ENCODE measurements at places on chromosomes 13 and 19.
A peak's percentile ranks its signal among the peaks of the same experiment; 100 is the strongest.

DNA sequence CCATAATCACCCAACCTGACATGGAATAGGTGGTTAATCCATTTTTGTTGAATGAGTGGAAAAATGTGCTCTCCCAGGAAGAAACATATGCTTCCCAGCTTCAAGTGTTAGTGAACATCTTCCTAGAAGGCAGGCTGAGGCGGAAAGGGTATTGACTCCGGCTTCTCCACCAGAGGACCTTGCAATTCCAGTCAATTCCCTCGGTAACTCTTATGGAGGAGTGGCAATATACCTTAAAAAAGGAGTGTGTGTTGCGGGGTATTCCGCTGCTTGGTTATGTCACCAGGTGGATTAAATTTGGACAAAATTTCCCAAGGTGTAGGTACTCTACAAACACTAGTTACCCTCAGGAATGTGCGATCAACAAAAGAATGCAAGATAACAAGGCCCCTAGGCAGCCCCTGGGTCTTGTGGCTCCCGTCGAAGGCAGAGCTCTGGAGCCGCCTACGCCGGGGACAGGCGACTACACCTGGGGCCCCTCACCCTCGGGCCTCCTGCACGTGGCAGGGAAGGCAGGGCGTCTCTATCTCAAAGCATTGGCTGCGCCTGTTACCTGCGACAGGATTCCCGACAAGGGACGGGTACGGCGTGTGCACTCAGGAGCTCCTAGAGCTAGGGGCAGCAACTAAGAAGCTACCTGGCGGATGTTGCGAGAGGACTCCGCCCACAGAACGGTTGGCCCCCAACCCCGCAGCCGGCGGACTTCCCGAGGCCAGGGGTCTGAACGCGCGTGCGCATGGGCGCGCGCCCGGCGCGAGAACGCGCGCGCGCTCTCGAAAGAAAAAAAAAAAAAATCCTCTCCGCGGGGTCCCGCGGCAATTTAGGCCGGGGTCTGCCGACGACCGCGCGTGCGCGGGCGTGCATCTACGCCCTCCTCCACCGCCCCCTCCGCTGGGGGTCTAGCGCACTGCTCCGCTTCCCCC is at the start of gene WDR87:
WDR87 (minus strand) TSS at position 649 of the 923 bp plus-strand sequence. CDS start 8,355 bp downstream, outside the sequence.
- peak; percentile 80 for DNase-seq

GRCh38 chr19:4409123-4409933 is 6.9 kb downstream of the CHAF1A start:
- DNase-seq: no peak

- DNase-seq: no peak
Measured at GRCh38 chr19:20359933-20360720, 193.1 kb downstream of the ZNF486 start.

- DNase-seq: no peak
Measured at GRCh38 chr19:51676566-51677083, 16.5 kb upstream of the SPACA6 start.

DNA sequence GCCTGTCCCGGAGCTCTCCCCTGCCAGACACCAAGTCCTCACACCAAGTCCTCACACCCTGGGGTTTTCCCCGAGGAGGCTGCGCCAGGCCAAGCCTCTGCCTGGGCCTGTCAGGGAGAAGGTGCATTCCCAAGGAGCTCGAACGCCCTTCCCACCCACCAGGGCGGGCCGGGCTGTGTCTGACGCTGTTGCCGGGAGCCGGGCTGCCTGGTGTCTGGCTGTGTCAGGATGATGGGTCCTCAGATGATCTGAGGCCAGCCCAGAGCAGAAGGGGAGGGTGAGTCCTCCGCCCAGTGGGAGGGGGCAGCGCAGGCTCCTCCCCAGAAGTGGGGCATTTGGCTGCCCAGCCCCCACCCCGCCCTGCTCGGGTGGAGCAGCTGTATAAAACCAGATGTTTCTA is 2.3 kb upstream of the HAS1 start:
- DNase-seq: no peak

DNA sequence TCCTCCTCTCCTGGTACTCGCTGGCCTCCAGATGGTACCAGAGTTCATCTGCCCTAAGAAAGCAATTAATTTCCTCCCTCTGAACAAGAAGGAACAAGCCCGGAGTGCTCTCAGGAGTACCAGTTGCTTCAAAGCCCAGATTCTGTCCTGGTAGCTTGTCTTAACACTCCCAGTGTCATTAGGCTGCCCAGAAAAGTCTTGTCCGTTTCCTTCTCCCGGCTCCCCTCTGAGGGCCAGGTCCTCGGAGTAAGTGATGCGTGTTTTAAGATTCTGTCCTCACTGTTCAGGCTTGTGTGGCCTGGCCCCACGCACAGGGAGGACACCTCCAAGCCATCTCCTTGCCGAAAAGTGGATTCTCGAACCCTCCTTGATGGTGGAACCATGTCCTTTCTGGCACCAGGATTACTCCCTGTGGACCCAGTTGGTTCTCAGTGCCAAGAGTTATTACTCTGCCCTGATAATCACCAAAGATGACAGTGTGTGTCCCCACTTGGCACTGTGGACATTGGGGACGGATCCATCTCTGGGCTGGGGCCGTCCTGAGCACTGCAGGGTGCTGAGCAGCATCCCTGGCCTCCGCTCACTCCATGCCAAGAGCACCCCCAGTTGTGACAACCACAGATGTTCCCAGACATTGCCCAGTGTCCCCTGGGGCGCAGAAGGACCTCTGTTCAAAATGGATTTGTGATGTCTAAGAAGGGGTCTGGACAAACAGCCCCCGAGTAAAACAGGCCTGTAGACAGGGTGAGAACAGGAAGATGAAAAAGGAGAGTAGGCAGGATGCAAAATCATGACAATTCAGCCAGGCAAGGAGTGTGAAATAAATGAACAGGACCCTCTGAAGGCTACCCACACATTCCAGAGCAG is 52.4 kb downstream of the RFX2 start:
- no peak for DNase-seq

DNA sequence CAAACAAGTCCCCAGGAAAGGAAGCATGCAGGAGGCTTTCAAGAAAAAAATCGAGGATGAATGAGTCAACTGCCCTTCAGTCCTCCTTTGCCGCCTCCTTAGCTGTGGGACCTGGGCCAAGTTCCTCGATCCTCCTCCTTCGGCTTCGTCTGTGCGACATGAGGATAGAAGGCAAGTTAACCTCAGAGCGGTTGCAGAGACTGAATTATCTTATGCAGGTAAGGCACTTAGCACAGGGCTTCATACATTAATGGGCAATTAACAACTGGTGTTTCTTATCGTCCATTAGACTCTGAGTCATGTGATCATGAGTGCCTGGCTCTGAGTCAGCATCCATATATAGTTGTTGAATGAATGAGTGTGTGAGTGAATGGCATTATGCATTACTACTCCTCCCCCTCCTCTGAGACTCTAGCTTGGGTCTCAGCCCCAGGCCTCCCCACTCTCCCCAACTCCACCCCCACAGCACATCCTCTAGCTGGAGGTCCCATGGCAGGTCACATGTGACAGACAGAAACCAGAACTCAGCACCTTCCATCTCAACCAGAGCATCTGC is 1.6 kb upstream of the TTC9B start:
- peak; percentile 8 for DNase-seq

DNA sequence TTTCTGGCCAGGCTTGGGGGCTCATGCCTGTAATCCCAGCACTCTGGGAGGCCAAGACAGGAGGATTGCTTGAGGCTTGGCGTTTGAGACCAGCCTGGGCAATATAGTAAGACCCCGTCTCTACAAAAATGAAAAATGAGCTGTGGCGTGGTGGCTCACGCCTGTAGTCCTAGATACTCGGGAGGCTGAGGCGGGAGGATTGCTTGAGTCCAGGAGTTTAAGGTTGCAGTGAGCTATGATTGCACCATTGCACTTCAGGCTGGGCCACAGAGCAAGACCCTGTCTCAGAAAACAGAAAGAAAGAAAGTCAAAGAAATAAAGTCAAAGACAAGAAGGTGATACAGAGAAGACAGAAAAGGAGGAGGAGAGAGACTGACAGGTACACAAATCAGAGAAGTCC is 2.5 kb upstream of the CACNG6 start:
- DNase-seq: no peak

GRCh38 chr19:17775991-17776803 is 18.7 kb upstream of the B3GNT3 start:
- no peak for DNase-seq

GRCh38 chr13:73212482-73212881 is 153.7 kb downstream of the KLF5 start:
- no peak for DNase-seq

Data from NCI-H748 treated with DMSO at 0.1 percent for 48 hours (cell line).